Cerebellum (tissue), 4 donors: ENCODE measurements at places on chromosomes 12 and 14. TPM values are rescaled to one million over a fixed set of nuclear protein-coding genes. Genes with fewer than 3 reads are reported as not detected.

CHST11 gene
- total RNA-seq, result 27.9 TPM

TSPAN19 gene
- total RNA-seq, result 1.9 TPM

VDR gene
- total RNA-seq, result 0.09 TPM

PLEK2 gene
- 0.64 TPM for total RNA-seq

KITLG gene
- total RNA-seq, result 213 TPM

NTF3 gene
- total RNA-seq, result 17.1 TPM

LMBR1L gene
- 79.4 TPM for total RNA-seq

TCTN2 gene
- total RNA-seq, result 22.8 TPM

SINHCAF gene
- 45.0 TPM for total RNA-seq

C3AR1 gene
- total RNA-seq, result 1.8 TPM

MGP gene
- 20.6 TPM for total RNA-seq

SIX1 gene
- 0.36 TPM for total RNA-seq

GPR65 gene
- total RNA-seq, result 0.18 TPM

ZDHHC22 gene
- 9.8 TPM for total RNA-seq

POTEG gene
- not detected for total RNA-seq

STON2 gene
- total RNA-seq, result 29.9 TPM

TAS2R30 gene
- total RNA-seq, result 29.1 TPM

IFT81 gene
- 49.3 TPM for total RNA-seq
